MCF 10A (cell line): ENCODE measurements at places on chromosomes 2 and 18. TPM values are rescaled to one million over a fixed set of nuclear protein-coding genes. Genes with fewer than 3 reads are reported as not detected.

GRCh38 chr2:62569907-62570841 lies 64.2 kb upstream of the TMEM17 start:
- no peak for DNase-seq

- DNase-seq, result peak; percentile 30
These were observed 100.7 kb upstream of the CCDC195 start for GRCh38 chr2:224816816-224817215.

GRCh38 chr2:200357845-200358244 lies 51.4 kb downstream of the SPATS2L start:
- no peak for DNase-seq

GRCh38 chr2:105803773-105804172 lies 59.1 kb downstream of the NCK2 start:
- DNase-seq, result no peak

- no peak for DNase-seq
These were observed 32.5 kb downstream of the AMER3 start for GRCh38 chr2:130787841-130788240.

GRCh38 chr2:64143169-64144056 lies 807 bp downstream of the PELI1 start:
- peak; percentile 57 for DNase-seq

- DNase-seq, result no peak
These were observed 83.6 kb downstream of the CCDC138 start for GRCh38 chr2:108870069-108870644.

DNA sequence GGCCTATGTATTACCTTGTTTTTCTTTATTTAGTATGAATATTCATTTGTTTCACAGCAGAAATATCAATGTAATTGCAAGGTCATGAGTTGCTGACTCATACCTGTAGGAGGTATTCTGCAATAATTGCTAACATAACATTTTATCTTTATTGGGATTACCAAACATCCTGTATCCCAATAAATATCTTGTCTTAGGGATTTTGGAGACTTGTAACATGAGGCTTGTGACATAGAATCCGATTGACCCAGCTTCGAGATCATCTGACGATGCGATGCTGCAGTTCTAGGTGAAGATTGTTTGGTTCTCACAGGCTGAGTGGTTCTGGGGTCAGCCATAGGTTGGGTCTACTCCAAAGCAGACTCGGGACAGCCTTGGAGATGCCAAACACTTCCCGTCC lies 133.4 kb upstream of the RND3 start:
- peak; percentile 53 for DNase-seq

DNA sequence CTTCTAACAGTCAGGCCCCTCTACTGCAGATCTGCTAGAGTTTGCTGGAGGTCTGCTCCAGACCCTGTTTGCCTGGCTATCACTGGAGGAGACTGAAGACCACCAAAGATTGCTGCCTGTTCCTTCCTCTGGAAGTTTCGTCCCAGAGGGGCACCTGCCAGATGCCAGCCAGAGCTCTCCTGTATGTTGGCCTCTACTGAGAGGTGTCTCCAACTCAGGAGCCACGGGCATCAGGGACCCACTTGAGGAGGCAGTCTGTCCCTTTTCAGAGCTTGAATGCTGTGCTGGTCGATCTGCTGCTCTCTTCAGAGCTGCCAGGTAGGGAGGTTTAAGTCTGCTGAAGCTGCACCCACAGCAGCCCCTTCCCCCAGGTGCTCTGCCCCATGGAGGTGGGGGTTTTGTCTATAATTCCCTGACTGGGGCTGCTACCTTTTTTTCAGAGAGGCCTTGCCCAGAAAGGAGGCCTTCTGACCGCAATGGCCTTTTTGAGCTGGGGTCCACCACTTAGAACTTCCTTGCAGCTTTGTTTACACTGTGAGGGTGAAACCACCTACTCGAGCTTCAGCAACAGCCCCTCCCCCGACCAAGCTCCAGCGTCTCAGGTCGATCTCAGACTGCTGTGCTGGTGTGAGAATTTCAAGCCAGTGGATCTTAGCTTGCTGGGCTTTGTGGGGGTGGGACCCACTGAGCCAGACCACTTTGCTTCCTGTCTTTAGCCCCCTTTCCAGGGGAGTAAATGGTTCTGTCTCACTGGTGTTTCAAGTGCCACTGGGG lies 566.0 kb downstream of the NR4A2 start:
- no peak for DNase-seq

GRCh38 chr2:118693287-118693822 lies 154.1 kb downstream of the EN1 start:
- no peak for DNase-seq

- DNase-seq, result peak; percentile 100
These were observed 165.2 kb upstream of the KLF7 start for GRCh38 chr2:207330912-207331311.

- DNase-seq, result no peak
These were observed 69.8 kb downstream of the SLC66A2 start for GRCh38 chr18:79881695-79882094.

DNA sequence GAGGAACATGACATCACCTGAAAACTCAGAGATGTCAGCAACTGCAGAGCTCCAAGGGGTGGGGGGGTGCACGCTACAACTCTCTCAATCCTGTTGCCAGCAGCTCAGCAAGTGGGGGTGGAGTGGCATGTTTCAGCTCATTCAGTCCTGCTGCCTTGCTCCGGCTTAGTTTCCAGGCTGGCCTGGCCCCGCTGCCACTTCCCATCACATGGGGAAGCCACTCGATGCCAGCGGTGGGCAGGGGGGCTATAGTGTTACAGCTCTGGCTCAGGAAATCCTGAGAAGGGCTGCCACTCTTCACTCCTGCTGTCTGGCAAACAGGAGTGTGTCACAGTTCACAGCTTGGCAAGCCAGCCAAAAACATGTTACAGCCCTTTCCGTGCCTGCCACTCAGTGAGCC lies 356.5 kb upstream of the GULP1 start:
- no peak for DNase-seq

GRCh38 chr2:185736210-185736609 lies 2.4 kb upstream of the FSIP2 start:
- DNase-seq, result no peak

GRCh38 chr2:25655316-25655715 lies 18.1 kb downstream of the DTNB start:
- peak; percentile 55 for DNase-seq

- DNase-seq, result peak; percentile 24
These were observed 306.6 kb downstream of the SUCLG1 start for GRCh38 chr2:84152462-84152861.

GRCh38 chr18:22164337-22165048 lies 4.9 kb upstream of the GATA6 start:
- no peak for DNase-seq

DNA sequence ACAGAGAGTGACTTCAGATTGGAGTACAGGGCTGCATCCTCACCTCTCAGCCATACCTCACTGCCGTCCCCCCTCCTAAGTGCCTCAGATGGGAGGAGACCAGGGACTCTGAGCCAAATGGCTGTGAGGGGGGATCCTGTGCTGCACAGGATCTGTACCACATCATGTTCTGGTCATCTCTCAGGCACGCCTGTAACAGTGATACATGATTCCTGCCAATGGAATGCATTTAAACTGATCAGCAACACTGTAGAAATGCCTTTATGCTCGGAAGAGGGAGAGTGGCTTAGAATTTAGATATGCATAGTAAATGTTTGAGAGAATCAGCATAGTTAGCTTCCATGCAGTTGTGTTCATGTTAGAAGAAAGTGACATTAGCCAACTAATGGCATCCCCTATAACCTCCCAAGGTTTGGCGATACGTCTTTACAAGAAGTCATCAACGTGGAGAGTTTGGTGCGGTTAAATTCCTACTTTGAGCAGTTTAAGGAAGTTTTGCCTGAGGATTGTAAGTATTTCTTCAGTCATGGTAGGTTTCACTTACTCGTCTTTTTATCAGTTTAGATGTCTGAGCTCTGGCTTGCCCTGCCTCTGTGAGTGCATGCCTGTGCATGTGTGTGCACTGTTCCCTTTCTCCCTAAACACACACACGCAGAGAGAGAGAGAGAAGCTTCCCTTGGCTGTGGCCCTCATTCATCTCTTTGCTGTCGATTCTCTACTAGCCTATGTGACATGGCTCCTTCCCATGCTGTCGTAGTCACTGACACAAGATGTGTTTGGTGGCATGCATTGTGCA lies 40.0 kb downstream of the COA5 start:
- DNase-seq, result no peak

GRCh38 chr2:60531701-60532133 lies 21.7 kb downstream of the BCL11A start:
- no peak for DNase-seq

DNA sequence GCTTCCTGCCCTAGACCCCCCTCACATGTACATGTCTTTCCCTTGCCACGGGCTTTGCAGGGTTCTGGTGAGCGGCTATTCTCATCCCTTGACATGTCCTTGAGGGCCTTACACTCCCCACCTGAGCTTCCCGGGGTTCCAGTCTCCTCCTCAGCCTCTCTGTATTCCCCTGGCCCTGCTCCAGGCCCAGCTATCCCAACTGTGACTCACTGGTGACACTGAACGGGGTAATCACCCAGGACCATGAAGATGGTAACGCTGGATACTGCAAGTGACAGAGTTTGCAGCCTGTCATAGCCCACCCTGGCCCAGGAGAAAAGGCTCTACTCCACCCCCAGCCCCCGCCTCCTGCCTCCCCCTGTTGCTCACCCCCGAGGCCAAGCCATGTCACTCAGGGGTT lies 27.3 kb downstream of the KIF3C start:
- no peak for DNase-seq

GRCh38 chr18:8303151-8303755 lies 306.0 kb upstream of the RAB12 start:
- DNase-seq, result no peak

DNA sequence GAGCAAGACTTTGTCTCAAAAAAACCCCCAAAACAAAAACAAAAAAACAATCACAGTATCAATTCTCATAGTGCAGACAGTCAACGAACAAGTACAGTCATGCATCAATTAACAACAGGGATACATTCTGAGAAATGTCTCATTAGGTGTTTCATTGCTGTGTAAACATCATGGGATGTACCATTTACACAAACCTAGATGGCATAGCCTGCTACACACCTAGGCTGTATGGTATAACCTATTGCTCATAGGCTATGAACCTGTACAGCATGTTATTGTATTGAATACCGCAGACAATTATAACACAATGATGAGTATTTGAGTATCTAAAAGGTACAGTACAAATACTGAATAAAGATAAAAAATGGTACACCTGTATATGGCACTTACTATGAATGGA lies 67.8 kb upstream of the LMAN1 start:
- no peak for DNase-seq

GRCh38 chr2:109342930-109343329 lies 213.9 kb downstream of the SH3RF3 start:
- DNase-seq, result no peak

DNA sequence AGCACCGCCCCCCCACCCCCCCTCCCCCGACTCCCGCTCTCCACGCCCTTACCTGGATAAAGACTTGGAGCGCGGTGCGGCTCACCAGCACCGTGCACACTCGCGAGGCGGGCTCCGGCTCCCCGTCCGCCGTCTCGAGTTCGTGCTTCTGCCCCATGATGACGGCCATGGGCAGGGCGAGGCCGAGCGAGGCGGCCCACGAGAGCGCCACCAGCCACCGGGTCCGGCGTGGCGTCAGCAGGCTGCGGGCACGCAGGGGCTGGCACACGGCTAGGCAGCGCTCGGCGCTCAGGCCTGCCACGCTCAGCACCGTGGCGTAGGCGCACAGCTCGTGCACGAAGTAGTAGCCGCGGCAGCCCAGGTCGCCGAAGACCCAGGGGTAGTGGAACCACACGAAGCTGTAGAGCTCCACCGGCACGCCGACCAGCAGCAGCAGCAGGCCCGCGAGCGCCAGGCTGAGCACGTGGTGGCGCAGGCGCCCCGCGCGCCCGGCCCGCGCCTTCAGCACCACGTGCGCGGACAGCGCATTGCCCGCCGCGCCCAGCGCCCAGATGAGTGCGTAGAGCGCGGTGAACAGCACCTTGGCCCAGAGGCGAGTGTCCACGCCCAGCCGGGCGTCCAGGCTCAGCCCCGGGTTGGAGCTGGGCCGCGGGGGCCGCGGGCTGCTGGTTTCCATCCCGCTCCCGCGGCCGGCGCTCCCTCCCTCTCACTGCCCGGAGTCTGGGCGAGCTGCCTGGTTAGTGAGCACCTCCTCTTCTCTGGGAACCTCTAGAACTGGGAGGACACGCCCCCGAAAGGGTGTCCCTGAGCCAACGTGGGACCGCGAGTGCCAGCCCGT lies at the start of gene NTSR2:
TSS of gene NTSR2 (minus strand) at position 742 of the 838 bp plus-strand sequence. CDS start at position 676, 66 bp downstream.
- no peak for DNase-seq

GRCh38 chr18:4282954-4283353 lies 172.2 kb downstream of the DLGAP1 start:
- no peak for DNase-seq

GRCh38 chr2:239792405-239793084 lies 232.6 kb downstream of the NDUFA10 start:
- no peak for DNase-seq

- DNase-seq, result no peak
These were observed 373.9 kb upstream of the KCNJ3 start for GRCh38 chr2:154324601-154325000.

DNA sequence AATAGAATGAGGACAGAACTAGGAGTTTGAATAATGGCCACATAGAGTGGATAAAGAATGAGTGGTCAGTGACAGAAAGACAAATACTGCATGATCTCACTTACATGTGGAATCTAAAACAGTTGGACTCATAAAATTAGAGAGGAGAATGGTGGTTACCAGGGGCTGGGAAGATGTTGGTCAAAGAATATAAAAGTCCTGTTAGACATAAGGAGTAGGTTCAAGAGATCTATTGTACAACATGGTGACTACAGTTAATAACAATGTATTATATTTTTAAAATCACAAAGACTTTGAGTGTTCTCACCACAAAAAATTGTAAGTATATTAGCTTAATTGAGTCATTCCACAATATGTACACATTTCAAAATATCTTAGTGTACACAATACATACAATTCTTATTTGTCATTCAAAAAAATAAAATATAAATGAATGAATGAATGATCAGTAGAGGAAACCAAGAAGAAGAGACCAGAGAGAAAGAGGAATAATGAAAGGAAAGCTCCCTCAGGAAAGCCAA lies 177.9 kb upstream of the VRK2 start:
- DNase-seq, result no peak

DNA sequence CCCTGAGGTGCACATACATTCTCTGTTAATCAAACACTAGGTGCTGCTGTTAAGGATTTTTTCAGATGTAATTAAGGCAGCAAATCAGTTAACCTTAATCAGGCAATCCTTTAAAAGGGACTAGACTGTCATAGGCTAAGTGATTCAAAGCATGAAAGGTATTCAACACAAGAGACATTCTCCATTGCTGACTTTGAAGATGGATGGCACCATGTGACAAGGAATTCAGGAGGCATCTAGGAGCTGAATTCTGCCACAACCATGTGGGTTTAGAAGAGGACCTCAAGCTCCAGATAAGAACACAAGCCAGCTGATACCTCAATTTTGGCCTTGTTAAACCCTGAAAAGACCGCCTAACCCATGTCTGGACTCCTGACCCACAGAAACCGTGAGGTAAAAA lies 84.0 kb downstream of the SMAD2 start:
- DNase-seq, result no peak

The C1GALT1C1L gene
- 0.27 TPM in 1 of 2 replicates, not detected in the other for total RNA-seq

The CABYR gene
- total RNA-seq, result 3.0 TPM in 2 replicates

The IKZF2 gene
- 6.0 and 8.8 TPM in 2 replicates for total RNA-seq

The RRM2 gene
- 16.5 and 41.8 TPM in 2 replicates for total RNA-seq

The VWA3B gene
- total RNA-seq, result not detected in 2 replicates

The MROH2A gene
- not detected in 2 replicates for total RNA-seq

The COLEC11 gene
- total RNA-seq, result not detected in 2 replicates

The SLC9A2 gene
- 0.05 and 0.09 TPM in 2 replicates for total RNA-seq

The COX7A2L gene
- 190 and 249 TPM in 2 replicates for total RNA-seq

The RUFY4 gene
- total RNA-seq, result not detected in 2 replicates

The DSG4 gene
- not detected in 2 replicates for total RNA-seq
